Inflammatory macrophage treated with lipopolysaccharide for 1 hour (primary cell): ENCODE measurements at places on chromosomes 7 and 10.
A peak's percentile ranks its signal among the peaks of the same experiment; 100 is the strongest.

- no peak for DNase-seq
These were observed 6.7 kb downstream of the KCNH2 start for GRCh38 chr7:150971242-150972022.

GRCh38 chr10:78947226-78947625 lies 121.5 kb upstream of the ZMIZ1 start:
- DNase-seq: no peak

DNA sequence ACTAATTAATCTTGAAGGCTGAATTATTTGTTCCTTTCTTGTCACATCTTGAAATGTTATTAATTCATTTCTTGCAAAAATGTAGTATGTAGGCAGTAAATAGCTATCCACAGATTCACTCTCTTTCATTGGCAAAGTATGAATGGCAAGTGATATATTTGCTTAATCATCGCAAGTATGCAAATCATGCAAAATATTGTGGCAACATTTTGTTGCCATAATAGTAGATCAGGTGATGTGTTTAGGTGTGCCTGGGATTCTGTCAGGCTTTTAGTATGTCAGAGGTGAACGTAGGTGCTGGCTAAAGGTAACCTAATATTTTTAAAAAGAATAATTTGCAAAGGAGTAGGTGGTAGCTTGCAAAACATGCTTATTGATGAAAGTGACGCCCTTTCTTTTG lies 5.9 kb downstream of the MAP3K8 start:
- no peak for DNase-seq

- no peak for DNase-seq
These were observed 630.0 kb downstream of the NRG3 start for GRCh38 chr10:82505009-82505408.

DNA sequence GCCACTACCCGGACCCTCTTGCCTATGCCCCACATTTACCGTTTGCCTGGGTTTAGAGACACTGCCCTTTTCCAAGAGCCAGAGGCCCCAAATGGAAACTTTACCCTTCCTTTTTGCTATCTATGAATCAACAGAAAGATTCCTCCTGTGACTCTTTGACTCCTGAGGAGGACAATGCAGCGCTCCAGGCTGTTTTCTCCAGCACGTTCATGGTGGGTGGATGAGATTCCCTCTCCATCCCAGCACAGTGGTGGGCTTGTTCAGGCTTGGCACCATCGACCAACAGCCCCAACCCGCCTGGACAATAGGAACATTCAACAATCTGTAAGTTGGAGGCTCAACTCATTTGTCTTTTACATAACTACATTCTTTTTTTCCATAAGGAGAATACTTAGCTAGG lies 55.9 kb downstream of the DLD start:
- DNase-seq: no peak

GRCh38 chr10:83724471-83725241 lies 414.7 kb upstream of the GHITM start:
- DNase-seq: no peak

DNA sequence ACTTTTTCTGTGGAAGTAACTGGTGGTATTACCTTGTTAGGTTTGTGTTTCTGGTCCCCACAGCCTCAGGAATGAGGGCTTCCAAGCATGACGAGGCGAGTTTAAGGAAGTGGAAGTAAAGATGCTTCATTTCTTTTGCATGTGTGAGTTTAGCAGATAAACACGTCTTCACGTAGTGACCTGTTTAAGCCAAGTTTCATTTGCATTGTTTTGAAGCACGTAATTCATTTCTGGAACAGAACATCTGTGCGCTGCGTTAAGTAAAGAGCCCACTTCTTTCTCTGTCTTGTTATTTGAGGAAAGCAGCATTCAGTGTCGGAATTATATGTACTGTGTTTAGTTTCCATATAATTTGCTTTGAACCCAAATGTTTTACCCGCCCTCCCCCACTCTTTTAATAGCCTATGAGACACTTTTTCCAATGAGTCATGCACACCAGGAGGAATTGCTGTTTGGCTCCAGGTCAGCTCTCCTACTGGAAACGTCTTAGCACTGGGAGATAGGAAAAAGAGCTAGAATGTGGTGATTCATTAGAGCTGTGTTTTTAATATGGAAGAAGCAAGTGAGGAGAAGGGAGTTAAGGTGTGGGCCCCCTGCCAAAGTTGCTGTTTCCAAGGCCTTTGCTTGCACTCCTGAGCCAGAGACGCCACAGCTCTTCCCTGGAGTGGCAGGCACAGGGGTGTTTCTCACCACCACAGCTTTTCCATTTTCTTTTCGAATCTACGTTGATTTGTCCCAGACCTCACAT lies 36.7 kb downstream of the BTBD16 start:
- no peak for DNase-seq

DNA sequence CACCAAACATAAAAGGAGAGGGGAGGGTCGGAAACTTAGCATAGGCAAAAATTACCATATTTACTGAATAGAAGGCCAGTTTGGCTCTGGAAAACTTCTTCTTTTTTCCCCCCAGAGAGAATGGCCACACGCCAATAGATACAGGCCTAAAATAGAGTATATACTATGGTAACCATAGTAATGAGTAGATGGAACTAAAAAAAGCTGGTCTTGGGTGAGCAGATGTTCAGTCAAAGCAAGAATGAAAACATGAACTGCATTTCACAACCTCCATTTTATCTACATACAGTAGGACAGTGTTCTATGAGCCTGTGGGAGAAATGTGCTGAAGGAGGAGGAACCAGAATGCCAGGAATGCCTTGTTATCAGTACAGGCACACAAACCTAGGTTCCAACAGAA lies 141.7 kb upstream of the SEMA3A start:
- DNase-seq: no peak

- DNase-seq: peak; percentile 83
These were observed 17.6 kb upstream of the AOAH start for GRCh38 chr7:36741866-36742265.

- peak; percentile 51 for DNase-seq
These were observed 14.8 kb downstream of the AKR1D1 start for GRCh38 chr7:138091032-138091431.

DNA sequence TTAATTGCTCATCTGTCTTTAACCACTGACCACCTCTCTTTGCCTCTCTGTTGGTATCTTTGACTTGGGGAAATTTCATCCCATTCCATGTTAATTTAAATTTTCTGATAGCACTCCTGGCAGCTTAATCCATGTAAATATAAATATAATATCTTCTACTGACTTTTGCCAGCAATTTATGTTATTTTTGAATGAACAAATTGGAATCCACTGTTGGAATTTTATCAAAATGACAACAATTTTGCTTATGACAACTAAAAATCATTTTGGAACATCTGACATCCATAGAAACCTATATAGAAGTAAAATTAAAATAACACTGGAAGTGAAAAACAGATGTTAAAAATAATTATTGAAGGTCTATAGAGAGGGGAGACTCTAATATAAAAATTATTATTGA lies 176.5 kb upstream of the AKR1E2 start:
- DNase-seq: no peak

DNA sequence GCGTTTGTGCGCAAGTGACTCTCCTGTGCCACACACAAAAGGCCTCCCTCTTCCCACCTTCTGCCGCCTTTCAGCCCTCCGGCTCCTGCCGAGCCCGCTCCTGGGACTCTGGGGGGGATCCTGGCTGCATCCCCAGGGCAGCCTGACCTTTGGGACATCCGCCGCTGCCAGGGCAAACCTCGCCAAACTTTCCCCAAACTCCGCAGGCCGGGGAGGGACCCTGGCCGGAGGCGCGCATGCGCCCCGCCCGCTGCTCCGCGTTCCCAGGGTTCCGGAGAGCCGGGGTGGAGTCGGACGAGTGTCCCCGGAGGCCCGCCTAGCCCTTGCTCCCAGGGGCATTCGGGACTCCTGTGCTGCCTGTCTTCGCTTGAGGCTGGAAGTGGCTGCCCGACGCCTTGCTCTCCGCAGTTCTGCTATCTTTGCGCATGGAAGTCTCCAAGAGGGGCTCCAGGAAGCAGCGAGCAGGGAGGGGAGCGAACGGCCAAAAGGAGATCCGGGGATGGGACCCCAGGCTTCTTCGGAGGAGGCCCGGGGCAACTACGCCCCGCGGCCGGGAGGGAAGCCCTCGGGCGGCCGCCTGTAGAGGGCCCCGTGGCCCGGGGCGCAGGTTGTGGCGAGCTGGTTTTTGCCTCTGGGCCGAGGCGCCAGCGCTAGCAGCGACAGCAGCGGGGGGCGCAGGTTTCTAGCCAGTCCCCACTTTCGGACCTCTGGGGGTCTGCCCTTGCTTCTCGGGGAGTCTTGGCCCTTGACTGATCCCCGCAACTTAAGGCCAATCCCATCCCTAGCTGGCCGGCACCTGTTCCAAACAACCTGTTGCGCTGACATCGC lies 7.0 kb downstream of the PTF1A start:
- no peak for DNase-seq

DNA sequence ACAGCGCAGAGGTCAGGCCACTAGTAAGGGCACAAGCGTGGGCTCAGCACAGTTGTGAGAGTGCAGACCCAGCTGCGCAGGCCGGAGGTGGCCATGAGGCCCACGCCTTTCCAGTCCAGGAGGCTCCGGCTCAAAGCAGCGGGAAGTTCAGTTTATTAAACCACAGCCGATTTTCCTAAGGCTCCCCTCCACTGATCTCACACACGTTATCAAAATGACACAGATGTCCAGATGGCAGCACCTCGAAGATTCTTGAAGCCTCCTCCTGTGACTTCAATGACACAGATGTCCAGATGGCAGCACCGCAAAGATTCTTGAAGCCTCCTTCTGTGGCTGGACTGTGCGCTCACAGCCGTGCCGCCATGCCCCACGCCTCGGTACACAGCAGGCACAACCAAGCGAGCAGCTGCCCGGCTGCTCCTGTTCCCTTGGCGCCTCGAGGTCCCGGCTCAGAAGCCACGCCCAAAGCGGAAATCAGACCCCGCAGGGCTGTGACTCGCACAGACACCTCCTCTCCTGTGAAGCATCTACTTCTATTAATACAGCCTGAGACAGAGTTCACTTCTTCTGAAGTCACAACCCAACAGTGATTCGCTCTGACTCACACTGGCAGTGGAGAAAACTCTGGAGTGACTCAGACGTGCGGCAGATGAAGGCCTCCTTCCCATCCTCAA lies 122.7 kb downstream of the MAD1L1 start:
- peak; percentile 78 for DNase-seq

- DNase-seq: no peak
These were observed 7.8 kb downstream of the ADRA2A start for GRCh38 chr10:111084366-111085255.

DNA sequence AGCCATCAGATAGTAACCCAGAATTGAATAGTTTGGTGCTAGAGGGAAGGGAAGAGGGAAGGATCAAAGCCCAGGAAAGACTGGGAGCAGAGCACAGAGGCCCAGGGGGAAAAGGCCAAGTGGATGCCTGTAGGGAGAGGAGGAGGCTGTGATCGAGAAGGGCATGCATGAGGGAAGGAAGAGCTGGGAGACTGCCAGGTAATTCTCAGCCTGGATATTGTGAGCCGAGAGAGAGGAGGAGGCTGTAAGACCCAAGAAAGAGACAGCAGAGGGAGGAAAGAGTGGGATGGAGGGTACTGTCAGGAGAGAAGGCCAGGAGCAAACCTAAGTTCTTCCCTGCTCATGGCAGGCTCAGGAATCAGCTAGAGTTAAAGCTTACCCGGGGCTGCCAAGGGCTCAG lies 178.2 kb downstream of the CCDC3 start:
- no peak for DNase-seq

DNA sequence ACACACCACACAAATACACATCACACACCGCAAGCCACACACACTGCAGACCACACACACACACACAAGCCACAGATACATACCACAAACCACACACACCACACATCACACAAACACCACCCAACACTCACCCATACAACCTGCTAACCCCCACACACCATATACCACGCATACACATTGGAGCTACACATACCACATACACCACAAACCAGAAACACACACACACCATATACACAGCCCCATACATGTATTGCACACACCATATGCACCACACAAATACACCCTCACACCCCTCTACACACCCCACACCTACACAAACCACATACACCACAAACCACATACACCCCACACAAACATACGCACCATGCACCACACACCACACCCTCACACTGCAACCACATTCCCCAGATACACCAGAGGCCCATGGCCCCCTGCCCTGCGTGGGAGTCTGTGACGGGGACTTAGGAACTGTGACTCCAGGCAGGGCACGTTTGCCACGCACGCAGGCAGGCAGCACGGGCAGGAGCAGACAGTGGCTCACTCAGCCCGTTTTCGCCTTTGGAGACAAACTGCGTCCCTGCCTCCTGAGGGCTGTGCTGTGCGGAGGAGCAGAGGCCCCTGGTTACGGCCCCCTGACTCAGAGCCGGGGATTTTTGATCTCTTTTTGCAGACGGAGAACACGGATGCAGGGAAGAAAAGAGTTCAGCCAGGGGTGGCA lies 52.6 kb downstream of the TMEM209 start:
- no peak for DNase-seq

GRCh38 chr7:44103923-44104859 lies at the start of gene AEBP1:
Gene AEBP1 (plus strand): TSS chr7:44104345. CDS start chr7:44104666, 321 bp downstream.
- no peak for DNase-seq

DNA sequence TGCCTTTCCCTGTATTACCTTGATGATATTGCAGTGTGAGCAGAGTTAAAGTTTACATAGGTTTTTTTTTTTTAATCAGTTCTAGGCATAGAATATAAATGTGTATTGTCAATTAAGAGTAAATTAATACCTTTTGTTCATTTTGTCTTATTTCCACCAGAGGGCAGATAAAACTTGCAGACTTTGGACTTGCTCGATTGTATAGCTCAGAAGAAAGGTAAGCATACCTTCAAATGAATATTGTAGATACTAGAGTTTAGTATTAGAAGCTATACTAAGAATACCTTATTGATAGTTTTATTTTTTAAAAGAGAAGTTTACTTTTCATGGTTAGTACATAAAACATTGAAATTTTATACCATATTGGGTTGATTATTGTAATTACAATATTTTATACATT lies 86.8 kb downstream of the MPLKIP start:
- DNase-seq: no peak
